Stromal cell of bone marrow (primary cell): ENCODE measurements at places on chromosomes 1 and 21.

GRCh38 chr1:53629101-53629691, 109.8 kb downstream of the GLIS1 start:
- DNase-seq, result no peak

GRCh38 chr1:27539901-27540861, 50.2 kb upstream of the WASF2 start:
- peak; percentile 70 for DNase-seq

DNA sequence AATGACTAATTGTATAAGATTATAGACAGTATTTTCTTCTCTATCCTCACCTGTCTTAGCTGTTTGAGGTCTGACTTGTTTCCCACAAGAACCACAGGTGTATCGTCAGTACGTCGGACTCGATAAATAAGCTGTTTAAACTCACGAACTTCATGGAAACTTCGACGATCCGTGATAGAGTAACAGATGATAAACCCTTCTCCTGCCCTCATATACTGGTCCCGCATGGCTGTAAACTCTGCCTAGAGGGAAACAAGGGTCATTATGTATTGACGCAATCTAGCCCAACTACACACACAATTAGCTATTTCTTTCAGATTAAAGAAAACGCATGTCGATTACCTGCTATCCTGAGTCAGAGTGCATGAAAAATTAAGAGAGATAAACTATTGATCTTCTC, 6.9 kb downstream of the RIT1 start:
- DNase-seq, result no peak

GRCh38 chr1:36924282-36924811, 110.0 kb downstream of the GRIK3 start:
- DNase-seq, result peak; percentile 0

GRCh38 chr1:103560427-103560826, 11.0 kb upstream of the AMY2B start:
- no peak for DNase-seq

DNA sequence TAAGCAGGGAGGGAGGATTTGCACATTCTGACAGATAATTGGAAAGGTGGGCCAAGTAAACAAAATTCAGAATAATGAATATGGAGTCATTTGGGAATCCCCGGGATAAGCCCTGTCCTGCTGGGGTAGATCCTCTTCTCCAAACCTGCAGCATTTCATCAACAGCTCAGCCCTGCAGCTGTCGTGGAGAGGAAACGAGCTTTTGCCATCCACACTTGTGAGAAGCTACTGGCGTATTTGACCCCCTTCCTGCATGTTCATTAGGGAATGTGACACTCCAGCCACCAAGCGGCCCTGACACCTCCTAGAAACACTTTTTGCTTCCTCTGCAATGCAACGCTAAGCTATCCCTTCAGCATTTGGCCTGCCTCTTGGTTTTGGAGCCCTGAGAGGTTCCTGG, 8.0 kb upstream of the LEFTY2 start:
- DNase-seq, result no peak

DNA sequence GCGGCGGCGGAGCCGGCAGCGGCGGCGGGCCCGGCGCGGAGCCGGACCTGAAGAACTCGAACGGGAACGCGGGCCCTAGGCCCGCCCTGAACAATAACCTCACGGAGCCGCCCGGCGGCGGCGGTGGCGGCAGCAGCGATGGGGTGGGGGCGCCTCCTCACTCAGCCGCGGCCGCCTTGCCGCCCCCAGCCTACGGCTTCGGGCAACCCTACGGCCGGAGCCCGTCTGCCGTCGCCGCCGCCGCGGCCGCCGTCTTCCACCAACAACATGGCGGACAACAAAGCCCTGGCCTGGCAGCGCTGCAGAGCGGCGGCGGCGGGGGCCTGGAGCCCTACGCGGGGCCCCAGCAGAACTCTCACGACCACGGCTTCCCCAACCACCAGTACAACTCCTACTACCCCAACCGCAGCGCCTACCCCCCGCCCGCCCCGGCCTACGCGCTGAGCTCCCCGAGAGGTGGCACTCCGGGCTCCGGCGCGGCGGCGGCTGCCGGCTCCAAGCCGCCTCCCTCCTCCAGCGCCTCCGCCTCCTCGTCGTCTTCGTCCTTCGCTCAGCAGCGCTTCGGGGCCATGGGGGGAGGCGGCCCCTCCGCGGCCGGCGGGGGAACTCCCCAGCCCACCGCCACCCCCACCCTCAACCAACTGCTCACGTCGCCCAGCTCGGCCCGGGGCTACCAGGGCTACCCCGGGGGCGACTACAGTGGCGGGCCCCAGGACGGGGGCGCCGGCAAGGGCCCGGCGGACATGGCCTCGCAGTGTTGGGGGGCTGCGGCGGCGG, 1.0 kb downstream of the ARID1A start:
- no peak for DNase-seq
